ENCODE measurements at places on chromosomes 5 and 9. TPM values are rescaled to one million over a fixed set of nuclear protein-coding genes. Genes with fewer than 3 reads are reported as not detected.

CAMK4 gene
- total RNA-seq = 0.39 TPM

GABRB2 gene
- total RNA-seq = not detected

PCDHGB1 gene
- 2.0 TPM for total RNA-seq

ASS1 gene
- 26.2 TPM for total RNA-seq

CDKN2A gene
- not detected for total RNA-seq

SPOUT1 gene
- total RNA-seq = 38.4 TPM

ADAMTS2 gene
- total RNA-seq = 0.13 TPM

ZNF883 gene
- total RNA-seq = not detected

FAM221B gene
- not detected for total RNA-seq

PCDHA9 gene
- 0.21 TPM for total RNA-seq

CNOT6 gene
- total RNA-seq = 32.8 TPM

RAI14 gene
- 18.5 TPM for total RNA-seq

GAPVD1 gene
- 48.6 TPM for total RNA-seq
